Cardiac muscle cell (in vitro differentiated cells and primary cell): ENCODE measurements at places on chromosomes 5 and 9.

DNA sequence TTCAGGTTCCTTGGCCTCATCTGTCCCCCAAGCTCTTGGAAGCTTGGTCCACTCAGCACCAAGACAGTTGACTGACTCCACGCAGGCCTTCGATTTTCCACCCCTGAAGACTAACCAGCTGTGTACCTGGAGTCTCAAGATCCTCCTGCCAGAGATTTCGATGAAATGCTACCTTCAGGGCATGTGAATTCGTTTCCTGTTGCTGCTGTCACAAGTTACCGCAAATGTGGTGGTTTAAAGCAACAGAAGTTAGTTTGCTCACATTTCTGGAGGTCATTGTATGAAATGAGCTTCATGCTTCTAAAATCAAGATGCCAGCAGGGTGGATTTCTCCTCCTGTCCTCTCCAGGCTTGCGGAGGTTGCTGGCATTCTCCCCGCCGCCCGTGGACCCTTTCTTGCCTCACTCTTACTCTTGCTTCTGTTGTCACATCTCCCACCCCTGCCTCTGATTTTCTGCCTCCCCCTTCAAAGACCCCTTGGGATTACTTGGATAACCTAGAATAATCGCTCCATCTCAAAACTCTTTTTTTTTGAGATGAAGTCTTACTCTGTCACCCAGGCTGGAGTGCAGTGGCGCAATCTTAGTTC lies 27.6 kb upstream of the RETREG1 start:
- DNase-seq: no peak

DNA sequence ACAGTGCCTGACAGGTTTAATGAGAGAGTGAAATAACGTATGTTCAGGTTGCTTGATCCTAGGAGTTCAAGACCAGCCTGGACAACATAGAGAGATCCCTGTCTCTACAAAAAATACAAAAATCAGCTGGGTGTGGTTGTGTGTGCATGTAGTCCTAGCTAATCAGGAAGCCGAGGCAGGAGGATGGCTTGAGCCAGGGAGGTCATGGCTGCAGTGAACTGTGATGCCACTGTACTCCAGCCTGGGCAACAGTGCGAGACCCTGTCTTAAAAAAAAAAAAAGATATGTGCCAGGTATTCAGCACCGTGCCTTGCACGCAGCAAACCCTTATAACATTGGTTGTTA lies 38.8 kb upstream of the SPRY4 start:
- DNase-seq: no peak

DNA sequence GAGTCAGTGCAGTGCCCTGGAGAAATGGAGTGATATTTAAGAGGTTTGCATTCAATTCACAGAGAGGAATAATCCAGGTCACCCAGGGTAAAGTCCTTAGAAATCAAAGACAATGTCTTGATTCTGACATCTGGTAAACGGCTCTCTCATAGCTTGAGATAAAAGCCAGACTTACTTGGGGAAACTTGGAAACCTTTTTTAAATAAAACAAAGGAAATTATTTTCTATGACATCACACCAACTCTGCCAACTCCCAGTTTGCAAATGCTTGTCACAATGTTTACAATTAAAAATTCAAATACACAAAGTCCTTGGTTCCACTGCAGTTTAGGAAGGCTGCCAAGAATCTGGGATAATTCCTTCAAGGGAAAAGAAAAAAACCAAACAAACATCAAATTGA lies 255.1 kb upstream of the NREP start:
- no peak for DNase-seq

DNA sequence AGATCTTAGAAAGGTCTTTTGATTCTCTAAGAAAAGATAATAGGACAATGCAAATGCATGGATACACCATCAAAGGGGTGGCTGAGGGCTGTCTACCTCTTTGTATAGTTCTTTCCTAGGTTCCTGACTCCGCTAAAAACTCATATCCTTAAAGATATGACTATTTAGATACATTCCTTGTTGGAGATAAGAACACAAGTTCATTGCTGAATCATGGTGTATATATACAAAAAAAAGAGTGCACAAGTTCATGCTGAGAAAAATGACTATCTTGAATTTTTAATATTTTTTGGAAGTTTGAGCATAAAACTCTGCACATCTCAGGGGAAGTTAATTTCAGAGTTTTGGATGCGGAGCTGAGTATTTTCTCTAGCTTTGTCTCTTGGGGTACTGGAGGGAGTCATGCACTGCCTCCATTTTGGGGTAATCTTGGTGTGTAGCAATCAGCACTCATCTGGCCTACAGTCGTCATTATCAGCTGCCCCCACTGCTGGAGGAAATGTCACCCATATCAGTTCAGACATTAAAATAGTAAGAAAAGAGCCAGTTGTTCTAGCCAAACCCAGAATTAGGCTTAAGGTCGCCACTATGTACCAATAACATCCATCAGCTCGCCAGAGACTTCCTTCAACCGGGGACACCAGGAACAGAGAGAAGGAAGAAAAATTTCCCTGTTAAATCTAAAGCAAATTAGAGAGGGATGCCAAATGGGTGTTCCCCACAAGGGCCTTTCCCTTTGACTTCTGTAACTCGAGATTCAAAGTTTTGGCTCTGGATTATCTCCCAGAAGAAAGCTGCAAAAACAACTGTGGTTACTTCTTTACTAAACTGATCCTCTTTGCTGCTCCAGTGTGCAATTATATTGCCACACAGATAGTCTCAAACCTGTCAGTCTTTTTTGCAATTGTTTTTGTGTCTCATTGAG lies 49.0 kb downstream of the PTTG1 start:
- DNase-seq: peak; percentile 87

- no peak for DNase-seq
Observed at GRCh38 chr9:103928442-103928841, 165.7 kb upstream of the SMC2 start.

DNA sequence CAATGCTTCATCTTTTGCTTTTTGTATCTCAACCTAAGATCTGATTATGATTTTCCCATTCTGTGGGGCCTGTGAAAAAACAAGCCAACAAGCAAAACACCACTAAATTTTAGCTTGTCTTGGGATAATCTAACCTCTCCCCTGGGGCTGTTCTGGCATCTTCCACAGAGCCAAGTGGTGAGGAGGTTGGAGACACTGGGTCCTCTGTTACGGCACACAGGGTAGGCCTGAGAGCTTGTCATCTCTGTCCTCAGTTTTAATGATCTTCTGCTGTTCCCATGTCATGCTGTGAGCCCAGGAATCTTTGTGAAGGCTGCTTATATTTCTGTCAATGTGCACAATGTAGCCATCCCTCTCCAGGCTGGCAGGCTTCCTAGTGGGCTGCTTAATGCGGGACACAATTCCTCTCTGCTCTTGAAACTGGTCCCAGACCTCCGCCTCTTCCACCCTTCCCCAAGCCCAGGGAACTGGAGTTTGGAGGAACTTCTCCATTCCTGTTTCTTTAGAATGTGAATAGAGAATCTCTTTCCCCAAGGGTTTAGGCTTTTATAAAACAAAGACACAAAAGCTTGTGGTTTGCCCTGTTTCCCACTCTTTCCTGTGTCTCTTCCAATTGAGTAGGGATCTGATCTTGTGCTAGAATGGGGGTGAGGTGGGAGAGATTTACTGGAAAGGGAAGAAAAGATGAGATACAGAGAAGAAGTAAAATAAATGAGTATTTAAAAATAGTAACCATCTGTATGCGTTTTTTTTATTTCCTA lies 30.9 kb upstream of the SEMA6A start:
- no peak for DNase-seq
